Thyroid gland (tissue), 4 donors: ENCODE measurements at places on chromosomes 2 and 18. TPM values are rescaled to one million over a fixed set of nuclear protein-coding genes. Genes with fewer than 3 reads are reported as not detected.

- H3K4me1 ChIP-seq = peaks cover 15% of the 10 kb centered on the region
- no peaks in the 10 kb centered on the region for H3K27me3 ChIP-seq
- DNase-seq = no peak
- H3K36me3 ChIP-seq = no peaks in the 10 kb centered on the region
- no peak overlapping the region for H3K27ac ChIP-seq
- H3K4me3 ChIP-seq = no peak overlapping the region
Measured at GRCh38 chr2:70510313-70510712, 43.3 kb downstream of the TGFA start.

DNA sequence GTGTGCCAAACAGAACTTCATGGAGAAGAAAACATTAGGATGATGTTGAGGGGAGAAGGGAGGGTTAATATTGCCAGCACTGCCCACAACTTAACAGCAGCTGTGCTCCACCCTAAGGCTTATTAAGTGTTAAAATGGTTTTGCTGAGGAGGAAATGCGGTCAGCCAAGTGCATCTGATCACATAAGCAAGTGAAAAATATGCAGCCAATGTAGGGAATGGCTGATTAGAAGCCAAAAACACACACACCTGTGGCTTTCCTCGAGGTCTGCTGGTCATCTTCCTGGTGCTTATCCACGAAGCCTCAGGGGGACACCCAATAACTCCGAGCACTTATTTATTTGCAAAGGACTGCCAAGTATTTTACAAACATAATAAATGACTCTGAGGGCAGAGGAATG, 66.3 kb upstream of the GPR45 start:
- DNase-seq = peak; percentile 12
- H3K36me3 ChIP-seq = no peaks in the 10 kb centered on the region
- peaks cover 24% of the 10 kb centered on the region for H3K4me1 ChIP-seq
- peak overlapping the region; percentile 5 for H3K27ac ChIP-seq
- H3K4me3 ChIP-seq = no peak overlapping the region
- no peaks in the 10 kb centered on the region for H3K27me3 ChIP-seq

GKN1 gene
- total RNA-seq = not detected

COL4A4 gene
- total RNA-seq = 37.3 TPM

RBMS1 gene
- total RNA-seq = 80.1 TPM

DNA sequence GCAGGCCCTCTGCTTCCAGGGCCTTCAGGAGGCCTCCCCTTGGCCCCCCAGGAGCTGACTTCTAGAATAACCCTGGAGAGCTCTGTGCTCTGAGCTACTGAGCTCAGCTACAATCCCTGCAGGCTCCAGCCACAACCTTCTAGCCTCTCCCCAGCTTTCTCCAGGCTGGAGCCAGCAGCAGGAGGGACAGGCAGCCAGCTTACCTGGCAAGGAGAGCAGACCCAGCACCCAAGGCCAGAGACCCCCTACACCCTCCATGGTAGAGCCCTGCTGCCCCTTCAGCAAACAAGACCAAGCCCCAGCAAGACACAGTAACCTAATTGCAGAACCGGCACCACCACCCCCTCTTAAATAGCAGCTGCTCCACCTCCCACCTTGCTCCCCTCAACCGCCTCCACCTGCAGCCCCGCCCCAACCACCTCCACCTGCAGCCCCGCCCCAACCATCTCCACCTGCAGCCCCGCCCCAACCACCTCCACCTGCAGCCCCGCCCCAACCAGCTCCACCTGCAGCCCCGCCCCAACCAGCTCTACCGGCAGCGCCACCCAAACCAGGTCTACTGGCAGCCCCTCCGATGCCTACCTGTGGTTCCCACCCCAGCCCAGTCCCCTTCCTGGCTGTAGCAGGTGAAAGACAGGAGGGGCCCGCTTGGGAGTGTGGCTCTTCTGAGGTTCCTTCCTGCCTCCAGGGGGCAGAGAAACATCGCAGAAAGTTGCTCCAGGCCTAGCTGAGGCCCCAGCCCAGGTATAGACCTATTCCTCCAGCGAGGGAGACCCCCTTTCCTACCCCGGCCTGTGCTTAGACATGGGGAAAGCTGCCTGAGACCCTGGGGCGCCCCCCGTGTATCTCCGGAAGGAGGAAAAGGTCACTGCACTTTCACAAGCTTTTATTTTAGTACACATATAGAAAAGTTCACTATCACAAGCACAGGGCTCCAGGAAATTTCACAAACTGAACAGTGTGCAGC, at the start of gene ASTL:
Gene ASTL (minus strand): TSS at position 324 of the 967 bp plus-strand sequence. CDS start 66 bp downstream, at position 258.
- H3K27ac ChIP-seq = no peak within 1 kb of the TSS
- DNase-seq = peak; percentile 54
- no peaks in the 10 kb centered on the region for H3K4me1 ChIP-seq
- no peaks in the 10 kb centered on the region for H3K36me3 ChIP-seq
- H3K27me3 ChIP-seq = no peaks in the 10 kb centered on the region
